ENCODE measurements at places on chromosomes 2 and 18.

GRCh38 chr2:221641181-221641871, 69.2 kb upstream of the EPHA4 start:
- no peak for DNase-seq

- no peak for DNase-seq
These were observed 61.3 kb downstream of the ACAA2 start for GRCh38 chr18:49752095-49752457.

GRCh38 chr18:46211816-46212215, 107.6 kb downstream of the HAUS1 start:
- no peak for DNase-seq

DNA sequence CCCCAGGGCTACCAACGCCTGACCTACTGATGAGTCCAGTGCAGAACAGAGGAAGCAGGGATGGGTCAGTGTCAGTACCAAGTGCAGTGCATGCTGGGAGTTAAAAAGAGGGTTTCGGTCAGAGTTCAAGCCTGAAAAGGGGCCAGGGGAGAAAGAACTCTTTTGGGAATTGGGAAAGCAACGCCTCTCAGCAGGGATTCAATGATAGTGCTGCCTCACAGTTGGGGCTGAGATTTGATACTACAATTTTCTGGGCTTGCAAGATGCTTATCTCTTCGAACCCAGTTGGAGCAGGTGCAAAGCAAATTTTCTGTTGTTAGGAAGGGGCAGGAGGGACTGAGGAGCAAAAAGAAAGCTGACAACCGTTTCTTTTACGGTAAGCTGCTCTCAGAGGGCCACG, 82.6 kb downstream of the CERKL start:
- no peak for DNase-seq

GRCh38 chr18:8910843-8911242, 191.7 kb upstream of the NDUFV2 start:
- DNase-seq = no peak

- peak; percentile 39 for DNase-seq
These were observed at the start of gene SEMA4C for GRCh38 chr2:96869822-96870625. SEMA4C (minus strand) TSS chr2:96870080; CDS start chr2:96867886, 2,194 bp downstream.

DNA sequence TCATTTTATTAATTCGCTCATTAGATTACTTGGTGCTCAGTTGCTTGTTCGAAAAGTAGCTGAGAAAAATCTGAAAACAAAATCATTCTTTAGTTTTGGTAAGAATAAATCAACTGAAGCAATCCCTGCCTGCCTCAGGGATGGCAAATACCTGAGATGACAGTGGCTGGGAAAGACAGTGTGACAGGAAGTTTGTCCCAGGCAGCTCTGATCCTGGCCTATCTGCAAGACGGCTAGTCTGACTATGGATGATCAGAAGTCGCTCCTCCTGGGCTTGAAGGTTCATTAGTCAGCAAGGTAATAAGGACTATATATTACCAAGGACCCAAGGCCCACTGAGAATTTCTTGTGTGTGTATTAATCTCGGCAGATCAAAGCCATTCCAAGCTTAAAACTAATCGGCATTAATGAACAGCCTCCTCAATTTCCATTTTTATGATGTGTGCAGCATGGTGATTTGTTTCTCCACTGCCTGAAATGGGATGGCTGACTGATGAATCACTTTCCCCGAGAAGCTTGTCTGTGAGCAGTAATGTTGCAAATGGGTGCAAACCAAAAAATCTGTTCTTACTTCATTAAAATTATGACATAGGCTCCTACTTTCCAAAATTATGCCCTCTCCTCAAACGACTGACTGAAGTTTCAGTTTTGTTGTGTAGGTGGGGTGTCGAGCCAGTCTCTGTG, 199.9 kb downstream of the ACTR3 start:
- no peak for DNase-seq

DNA sequence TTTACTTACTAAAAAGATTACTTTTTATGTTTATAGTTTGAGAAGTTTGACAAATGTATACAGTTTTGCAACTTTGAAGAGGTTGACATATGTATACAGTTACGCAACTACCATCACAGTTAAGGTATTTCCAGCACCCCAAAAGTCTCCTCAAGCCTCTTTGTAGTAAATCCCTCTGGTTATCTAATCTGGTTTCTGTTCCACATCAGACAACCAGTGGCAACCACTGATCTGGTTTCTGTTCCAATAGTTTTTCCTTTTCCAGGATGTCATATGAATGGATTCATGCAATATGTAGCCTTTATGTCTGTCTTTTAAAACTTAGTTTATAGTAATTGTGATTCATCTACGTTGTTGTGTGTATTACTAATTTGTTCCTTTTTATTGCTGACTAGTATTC, 23.5 kb downstream of the IFIH1 start:
- no peak for DNase-seq
